ENCODE measurements at places on chromosomes 13 and 19.

GRCh38 chr13:43579321-43579720, 207.5 kb downstream of the ENOX1 start:
- no peak for DNase-seq
- H3K27me3 ChIP-seq: no peaks in the 10 kb centered on the region
- H3K36me3 ChIP-seq: no peaks in the 10 kb centered on the region

- DNase-seq: no peak
- no peaks in the 10 kb centered on the region for H3K27me3 ChIP-seq
- H3K36me3 ChIP-seq: no peaks in the 10 kb centered on the region
Observed at GRCh38 chr13:24194447-24194846, 33.9 kb downstream of the SPATA13 start.

- no peaks in the 10 kb centered on the region for H3K27me3 ChIP-seq
- H3K27ac ChIP-seq: no peak overlapping the region
- no peaks in the 10 kb centered on the region for H3K36me3 ChIP-seq
- no peak for DNase-seq
- no peaks in the 10 kb centered on the region for H3K4me1 ChIP-seq
Observed at GRCh38 chr19:21482863-21483276, 22.5 kb upstream of the ZNF429 start.

- no peaks in the 10 kb centered on the region for H3K36me3 ChIP-seq
- H3K4me3 ChIP-seq: no peak overlapping the region
- no peak for DNase-seq
- no peak overlapping the region for H3K27ac ChIP-seq
Observed at GRCh38 chr13:108850691-108851090, 221.3 kb downstream of the MYO16 start.

GRCh38 chr19:39937094-39937720, 2.8 kb upstream of the FCGBP start:
- no peak for DNase-seq
- H3K4me3 ChIP-seq: no peak overlapping the region
- peaks cover 5% of the 10 kb centered on the region for H3K4me1 ChIP-seq
- H3K36me3 ChIP-seq: no peaks in the 10 kb centered on the region
- H3K27me3 ChIP-seq: no peaks in the 10 kb centered on the region

GRCh38 chr19:32652894-32653598, 21.9 kb downstream of the ANKRD27 start:
- peaks cover 5% of the 10 kb centered on the region for H3K4me1 ChIP-seq
- no peak for DNase-seq
- H3K36me3 ChIP-seq: peaks cover 26% of the 10 kb centered on the region
- no peaks in the 10 kb centered on the region for H3K27me3 ChIP-seq
- no peak overlapping the region for H3K27ac ChIP-seq

DNA sequence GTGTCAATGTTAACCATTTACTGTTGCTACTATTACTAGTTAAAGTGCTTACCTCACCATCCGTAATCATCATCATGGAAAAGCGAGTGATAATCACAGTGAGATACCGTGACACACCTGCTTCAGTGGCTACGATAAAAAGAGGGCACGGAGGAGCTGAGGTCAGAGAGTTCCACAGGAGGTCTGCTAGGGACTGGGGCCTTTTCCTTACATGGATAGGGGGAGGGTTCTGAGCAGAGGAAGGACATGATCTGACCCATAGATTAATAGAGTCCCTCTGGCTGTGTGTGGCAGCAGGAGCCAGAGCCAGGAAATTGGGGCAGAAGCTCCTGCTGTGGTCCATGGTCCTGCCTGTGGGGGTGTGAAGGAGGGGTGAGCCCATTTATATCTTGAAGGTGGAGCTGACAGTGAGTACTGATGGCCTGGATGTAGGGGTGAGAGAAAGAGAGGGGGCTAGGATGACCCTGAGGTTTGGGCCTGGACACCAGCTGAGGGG, 136.7 kb downstream of the SIPA1L3 start:
- H3K27me3 ChIP-seq: no peaks in the 10 kb centered on the region
- H3K36me3 ChIP-seq: no peaks in the 10 kb centered on the region
- no peak overlapping the region for H3K27ac ChIP-seq
- H3K4me3 ChIP-seq: no peak overlapping the region

- no peaks in the 10 kb centered on the region for H3K27me3 ChIP-seq
- no peak for DNase-seq
- H3K27ac ChIP-seq: no peak overlapping the region
- H3K4me1 ChIP-seq: peaks cover 2% of the 10 kb centered on the region
- H3K4me3 ChIP-seq: no peak overlapping the region
- no peaks in the 10 kb centered on the region for H3K36me3 ChIP-seq
Observed at GRCh38 chr19:1046836-1047695, 7.2 kb downstream of the ABCA7 start.

- no peak overlapping the region for H3K27ac ChIP-seq
- peaks cover 30% of the 10 kb centered on the region for H3K36me3 ChIP-seq
- H3K4me1 ChIP-seq: no peaks in the 10 kb centered on the region
- no peak overlapping the region for H3K4me3 ChIP-seq
- H3K27me3 ChIP-seq: no peaks in the 10 kb centered on the region
Observed at GRCh38 chr19:1009041-1009980, 9.1 kb downstream of the GRIN3B start.

- no peak overlapping the region for H3K4me3 ChIP-seq
- no peaks in the 10 kb centered on the region for H3K36me3 ChIP-seq
- H3K27me3 ChIP-seq: no peaks in the 10 kb centered on the region
- no peak overlapping the region for H3K27ac ChIP-seq
Observed at GRCh38 chr13:102940143-102940542, 94.3 kb downstream of the ERCC5 start.

- no peak for DNase-seq
- H3K4me3 ChIP-seq: peak overlapping the region; percentile 98
- no peaks in the 10 kb centered on the region for H3K4me1 ChIP-seq
- no peaks in the 10 kb centered on the region for H3K36me3 ChIP-seq
Observed at GRCh38 chr19:40778706-40779284, 748 bp downstream of the RAB4B start.

DNA sequence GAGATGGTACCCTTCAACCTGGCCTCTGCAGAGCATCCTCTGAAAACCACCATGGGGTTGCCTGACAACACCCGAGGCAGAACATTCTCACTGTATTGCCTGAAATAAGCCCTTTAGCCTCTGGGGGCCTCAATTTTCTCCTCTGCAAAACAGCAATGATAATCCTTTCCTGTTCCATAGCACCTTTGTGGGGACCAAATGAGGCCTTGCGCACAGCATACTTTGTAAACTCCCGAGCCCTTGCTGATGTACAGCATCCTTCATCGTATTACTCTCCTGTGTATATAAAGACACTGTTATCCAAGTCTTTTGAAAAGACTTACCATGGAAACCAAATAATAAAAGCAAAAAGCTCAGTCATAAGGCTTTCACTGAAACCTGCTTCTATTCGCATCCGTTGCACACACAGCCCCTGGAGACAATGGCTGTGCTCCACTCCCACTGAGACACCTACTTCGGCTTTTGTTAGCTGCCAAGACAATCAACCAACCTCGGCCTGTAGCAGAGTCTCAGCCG, 276.0 kb downstream of the FOXO1 start:
- peak; percentile 69 for DNase-seq
- peak overlapping the region; percentile 80 for H3K27ac ChIP-seq
- no peaks in the 10 kb centered on the region for H3K27me3 ChIP-seq
- no peak overlapping the region for H3K4me3 ChIP-seq
- peaks cover 35% of the 10 kb centered on the region for H3K4me1 ChIP-seq

GRCh38 chr13:23500849-23501248, 67.3 kb upstream of the SACS start:
- H3K27me3 ChIP-seq: no peaks in the 10 kb centered on the region
- no peak overlapping the region for H3K27ac ChIP-seq
- H3K4me3 ChIP-seq: no peak overlapping the region

DNA sequence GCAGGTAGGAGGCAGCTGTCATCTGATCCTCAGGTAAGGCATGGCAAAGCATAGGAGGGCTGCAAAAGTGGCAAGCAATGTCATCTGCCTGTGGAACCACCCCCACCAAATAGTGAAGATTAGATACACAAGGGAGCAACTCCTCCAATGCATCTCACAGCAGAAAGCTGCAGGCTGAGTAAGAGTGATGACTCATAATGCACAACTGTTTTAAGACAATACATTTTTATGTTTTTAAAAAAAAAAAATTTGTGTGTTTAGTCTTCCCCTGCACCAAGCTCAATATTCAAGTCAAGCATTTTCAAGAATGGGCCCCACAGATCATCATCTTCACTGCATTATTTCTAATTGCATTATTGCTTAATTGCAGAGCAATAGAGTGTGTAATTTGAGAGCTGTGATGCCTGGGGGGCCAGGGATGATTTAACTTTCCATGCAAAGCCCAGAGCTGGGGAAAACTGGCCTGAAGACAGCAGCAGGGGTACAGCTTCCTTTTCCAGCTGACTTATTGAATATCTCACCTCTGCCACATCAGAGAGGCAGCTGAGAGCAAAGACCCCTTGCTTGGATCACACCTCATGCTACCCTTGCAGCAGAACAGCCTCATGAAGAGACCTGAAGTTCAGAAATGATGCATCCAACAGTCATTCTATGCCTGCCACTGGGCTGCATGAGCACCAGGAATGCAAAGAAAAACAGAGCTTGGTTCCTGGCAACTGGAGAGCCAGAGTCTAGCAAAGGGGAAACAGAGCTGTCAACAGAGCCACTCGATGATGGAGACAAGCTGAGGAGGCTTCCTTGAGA, 22.7 kb upstream of the POP4 start:
- H3K36me3 ChIP-seq: no peaks in the 10 kb centered on the region
- DNase-seq: no peak
- peaks cover 18% of the 10 kb centered on the region for H3K27me3 ChIP-seq
- H3K27ac ChIP-seq: no peak overlapping the region

All from neuronal stem cell (in vitro differentiated cells).